Mesenteric fat pad (tissue), 1 donor: ENCODE measurements at places on chromosomes 7 and 10.

DNA sequence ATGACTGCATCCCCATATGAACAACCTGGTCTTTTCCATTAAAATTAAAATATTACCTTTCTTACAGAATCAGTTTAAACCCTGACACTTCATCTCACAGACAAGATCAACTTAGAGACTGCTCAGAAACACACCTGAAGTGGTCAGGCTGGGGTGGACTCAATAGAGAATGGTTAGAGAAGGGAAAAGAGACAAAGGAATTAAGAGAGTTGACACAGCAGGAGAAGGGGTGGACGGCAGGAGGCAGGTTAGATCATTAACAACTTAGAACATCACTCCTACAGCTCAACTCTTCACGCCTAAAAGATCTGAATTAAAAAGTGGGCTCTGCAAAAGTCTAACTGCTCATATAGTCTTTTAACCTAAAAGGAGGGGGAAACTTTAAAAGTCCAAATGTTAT is 157.7 kb upstream of the COL1A2 start:
- DNase-seq = no peak

- peak; percentile 9 for DNase-seq
Observed at GRCh38 chr7:45697576-45698136, 123.5 kb downstream of the ADCY1 start.

- DNase-seq = no peak
Observed at GRCh38 chr7:102467581-102468477, 3.0 kb downstream of the LRWD1 start.

- DNase-seq = no peak
Observed at GRCh38 chr10:133294189-133294588, 14.5 kb downstream of the TUBGCP2 start.

- no peak for DNase-seq
Observed at GRCh38 chr7:30894866-30895605, 16.6 kb upstream of the AQP1 start.
